Activated CD8-positive, alpha-beta T cell treated with anti-CD3 and anti-CD28 coated beads for 36 hours (primary cell): ENCODE measurements at places on chromosomes 12 and 14. TPM values are rescaled to one million over a fixed set of nuclear protein-coding genes. Genes with fewer than 3 reads are reported as not detected.

KLHL42 gene
- total RNA-seq: 11.3 TPM

CABP1 gene
- total RNA-seq: 1.1 TPM

CCDC88C gene
- total RNA-seq: 83.6 TPM

OVCH1 gene
- not detected for total RNA-seq

DNA sequence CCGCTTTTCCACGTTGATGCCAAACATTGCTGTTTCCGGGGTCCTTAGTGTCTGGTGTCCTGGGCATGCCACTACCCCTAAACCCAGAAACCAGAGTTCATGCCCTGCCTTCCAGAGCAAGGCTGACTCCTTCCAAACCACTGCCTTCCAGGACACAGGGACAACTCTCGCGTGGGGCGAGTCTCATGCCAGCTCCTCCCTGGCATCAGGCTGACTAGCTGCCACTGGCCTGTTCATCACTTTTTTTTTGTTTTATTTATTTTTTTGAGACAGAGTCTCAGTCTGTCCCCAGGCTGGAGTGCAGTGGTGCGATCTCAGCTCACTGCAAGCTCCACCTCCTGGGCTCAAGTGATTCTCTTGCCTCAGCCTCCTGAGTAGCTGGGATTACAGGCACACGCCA, 4.8 kb downstream of the SETD1B start:
- no peaks in the 10 kb centered on the region for H3K27me3 ChIP-seq
- no peak overlapping the region for H3K4me3 ChIP-seq

GRCh38 chr12:43079476-43079875, 472.5 kb downstream of the ADAMTS20 start:
- H3K27ac ChIP-seq: no peak overlapping the region
- no peaks in the 10 kb centered on the region for H3K36me3 ChIP-seq
- no peak overlapping the region for H3K4me3 ChIP-seq
- no peaks in the 10 kb centered on the region for H3K27me3 ChIP-seq
- no peaks in the 10 kb centered on the region for H3K4me1 ChIP-seq
- DNase-seq: no peak

GRCh38 chr12:2963760-2964292, 4.6 kb downstream of the TEAD4 start:
- H3K27ac ChIP-seq: no peak overlapping the region
- no peaks in the 10 kb centered on the region for H3K36me3 ChIP-seq
- H3K4me1 ChIP-seq: peaks cover 5% of the 10 kb centered on the region
- H3K4me3 ChIP-seq: no peak overlapping the region
- peaks cover 39% of the 10 kb centered on the region for H3K27me3 ChIP-seq

DNA sequence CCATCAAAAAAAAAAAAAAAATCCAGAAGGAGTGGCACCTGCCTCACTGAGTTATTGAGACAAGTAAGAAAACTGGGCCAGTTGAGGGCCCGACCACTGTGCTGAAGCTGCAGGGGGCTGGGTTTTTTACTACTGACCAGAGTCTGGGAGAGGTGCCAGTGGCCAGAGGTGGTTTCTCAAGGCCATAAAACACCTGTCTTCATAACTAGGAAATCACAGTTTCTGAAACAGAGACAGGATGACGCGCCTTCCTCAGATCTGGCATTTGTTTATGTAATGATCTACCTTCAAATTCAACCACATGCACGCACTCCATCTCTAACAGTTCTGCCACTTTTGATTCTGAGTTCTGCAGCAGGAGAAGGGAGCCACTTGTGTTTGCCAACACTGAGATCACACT, 12.7 kb downstream of the TSPAN11 start:
- no peak overlapping the region for H3K27ac ChIP-seq
- H3K36me3 ChIP-seq: no peaks in the 10 kb centered on the region

DNA sequence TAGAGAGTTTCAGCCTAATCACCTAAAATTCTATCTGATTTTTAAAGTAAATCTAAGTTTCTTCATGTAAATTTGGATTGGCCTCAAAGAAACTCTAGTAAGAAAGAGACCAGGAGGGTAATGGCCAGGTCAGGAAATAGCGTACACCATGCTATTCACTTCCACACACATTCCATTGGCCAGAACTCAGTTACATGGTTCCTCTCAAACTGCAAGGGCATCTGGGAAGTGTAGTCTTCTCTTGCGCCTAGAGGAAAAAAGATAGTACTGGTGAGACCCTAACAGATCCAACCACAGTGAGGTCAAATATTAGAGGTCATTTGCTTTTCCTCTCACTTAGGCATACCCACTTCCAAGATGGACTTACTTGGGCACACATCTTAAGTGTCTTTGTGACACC, 39.1 kb downstream of the MBIP start:
- DNase-seq: no peak
- no peaks in the 10 kb centered on the region for H3K36me3 ChIP-seq
- no peak overlapping the region for H3K4me3 ChIP-seq

- peaks cover 34% of the 10 kb centered on the region for H3K4me1 ChIP-seq
- no peaks in the 10 kb centered on the region for H3K27me3 ChIP-seq
- H3K4me3 ChIP-seq: no peak within 1 kb of the TSS
- DNase-seq: peak; percentile 100
Measured at GRCh38 chr14:23095196-23096108, at the start of gene C14orf119. TSS of gene C14orf119 (plus strand) at chr14:23095505. CDS start at chr14:23097659, 2,154 bp downstream.

- H3K36me3 ChIP-seq: no peaks in the 10 kb centered on the region
- no peak overlapping the region for H3K27ac ChIP-seq
- H3K4me1 ChIP-seq: no peaks in the 10 kb centered on the region
- no peak for DNase-seq
Measured at GRCh38 chr14:71803539-71804260, 128.5 kb upstream of the RGS6 start.
